CD4-positive, alpha-beta memory T cell (primary cell): ENCODE measurements at places on chromosomes 5 and 9. TPM values are rescaled to one million over a fixed set of nuclear protein-coding genes. Genes with fewer than 3 reads are reported as not detected.

CATSPER3 gene
- 1.8 TPM for total RNA-seq

LCN15 gene
- not detected for total RNA-seq

SHISAL2B gene
- not detected for total RNA-seq

ARRDC1 gene
- 82.3 TPM for total RNA-seq

AHRR gene
- total RNA-seq, result 1.2 TPM

HBEGF gene
- total RNA-seq, result 0.52 TPM

WNT8A gene
- total RNA-seq, result not detected

MCIDAS gene
- total RNA-seq, result not detected

LRRC19 gene
- total RNA-seq, result not detected

BTNL9 gene
- total RNA-seq, result not detected

STOM gene
- 82.8 TPM for total RNA-seq

TERT gene
- not detected for total RNA-seq

- H3K27me3 ChIP-seq, result no peaks in the 10 kb centered on the region
- no peak overlapping the region for H3K27ac ChIP-seq
- H3K4me3 ChIP-seq, result no peak overlapping the region
Observed at GRCh38 chr5:98076501-98076900, 697.0 kb upstream of the RGMB start.

GRCh38 chr9:92610470-92611420 is 59.2 kb downstream of the IPPK start:
- H3K4me1 ChIP-seq, result no peaks in the 10 kb centered on the region
- peaks cover 10% of the 10 kb centered on the region for H3K36me3 ChIP-seq

GRCh38 chr9:90975781-90976538 is 174.3 kb downstream of the SYK start:
- H3K4me3 ChIP-seq, result no peak overlapping the region
- H3K27me3 ChIP-seq, result no peaks in the 10 kb centered on the region
- no peak for DNase-seq
- H3K4me1 ChIP-seq, result no peaks in the 10 kb centered on the region

- H3K4me3 ChIP-seq, result peak overlapping the region; percentile 65
- peaks cover 80% of the 10 kb centered on the region for H3K4me1 ChIP-seq
- peak; percentile 60 for DNase-seq
- H3K27ac ChIP-seq, result peak overlapping the region; percentile 68
- no peaks in the 10 kb centered on the region for H3K36me3 ChIP-seq
Observed at GRCh38 chr9:137029058-137029936, 1.3 kb upstream of the ABCA2 start.

GRCh38 chr5:154055201-154055600 is 16.4 kb downstream of the MFAP3 start:
- no peak overlapping the region for H3K27ac ChIP-seq
- H3K36me3 ChIP-seq, result no peaks in the 10 kb centered on the region
- H3K4me1 ChIP-seq, result peaks cover 11% of the 10 kb centered on the region
- DNase-seq, result no peak
- no peak overlapping the region for H3K4me3 ChIP-seq

DNA sequence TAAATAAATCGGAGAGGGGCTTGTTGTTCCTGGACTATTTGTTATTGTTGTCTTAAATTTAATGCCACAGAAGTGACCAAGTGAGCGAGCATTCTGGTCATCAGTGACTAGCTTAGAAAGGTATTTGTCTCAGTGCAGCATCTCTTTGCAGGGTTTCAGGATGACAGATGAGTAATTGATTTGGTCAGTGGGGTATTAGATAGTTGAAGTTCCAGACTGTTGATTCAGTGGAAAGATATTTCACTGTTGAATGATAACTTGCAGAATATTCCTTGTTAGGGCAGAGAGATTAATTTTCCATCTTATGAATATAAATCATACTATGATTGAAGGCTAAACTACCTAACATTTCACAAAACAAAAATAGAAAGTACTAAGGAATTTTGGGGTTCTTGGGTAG is 122.4 kb downstream of the TRIO start:
- no peak overlapping the region for H3K27ac ChIP-seq
- no peak overlapping the region for H3K4me3 ChIP-seq
- H3K4me1 ChIP-seq, result peaks cover 7% of the 10 kb centered on the region
- DNase-seq, result no peak
- H3K36me3 ChIP-seq, result no peaks in the 10 kb centered on the region
- H3K27me3 ChIP-seq, result no peaks in the 10 kb centered on the region

DNA sequence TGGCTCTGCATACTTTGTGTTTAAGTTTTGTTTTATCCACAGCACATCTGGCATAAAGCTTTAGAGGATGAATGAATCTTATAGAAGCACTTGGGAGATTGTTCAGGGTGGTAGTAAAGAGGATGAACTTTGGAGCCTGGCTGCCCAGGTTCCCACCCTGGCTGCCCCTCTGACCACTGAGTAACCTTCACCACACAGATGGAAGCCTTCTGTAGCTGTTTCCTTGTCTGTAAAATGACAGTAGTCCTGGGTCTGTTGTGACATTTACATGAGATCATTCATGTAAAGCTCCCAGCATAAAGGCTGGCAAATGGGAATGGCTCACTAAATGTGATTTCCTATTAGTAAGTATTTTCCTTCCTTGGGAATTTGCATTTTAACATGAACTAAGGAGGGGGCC is 85.7 kb upstream of the FAM169A start:
- no peak overlapping the region for H3K27ac ChIP-seq
- H3K4me1 ChIP-seq, result no peaks in the 10 kb centered on the region
- H3K36me3 ChIP-seq, result no peaks in the 10 kb centered on the region
- no peaks in the 10 kb centered on the region for H3K27me3 ChIP-seq
- no peak overlapping the region for H3K4me3 ChIP-seq
- DNase-seq, result no peak

DNA sequence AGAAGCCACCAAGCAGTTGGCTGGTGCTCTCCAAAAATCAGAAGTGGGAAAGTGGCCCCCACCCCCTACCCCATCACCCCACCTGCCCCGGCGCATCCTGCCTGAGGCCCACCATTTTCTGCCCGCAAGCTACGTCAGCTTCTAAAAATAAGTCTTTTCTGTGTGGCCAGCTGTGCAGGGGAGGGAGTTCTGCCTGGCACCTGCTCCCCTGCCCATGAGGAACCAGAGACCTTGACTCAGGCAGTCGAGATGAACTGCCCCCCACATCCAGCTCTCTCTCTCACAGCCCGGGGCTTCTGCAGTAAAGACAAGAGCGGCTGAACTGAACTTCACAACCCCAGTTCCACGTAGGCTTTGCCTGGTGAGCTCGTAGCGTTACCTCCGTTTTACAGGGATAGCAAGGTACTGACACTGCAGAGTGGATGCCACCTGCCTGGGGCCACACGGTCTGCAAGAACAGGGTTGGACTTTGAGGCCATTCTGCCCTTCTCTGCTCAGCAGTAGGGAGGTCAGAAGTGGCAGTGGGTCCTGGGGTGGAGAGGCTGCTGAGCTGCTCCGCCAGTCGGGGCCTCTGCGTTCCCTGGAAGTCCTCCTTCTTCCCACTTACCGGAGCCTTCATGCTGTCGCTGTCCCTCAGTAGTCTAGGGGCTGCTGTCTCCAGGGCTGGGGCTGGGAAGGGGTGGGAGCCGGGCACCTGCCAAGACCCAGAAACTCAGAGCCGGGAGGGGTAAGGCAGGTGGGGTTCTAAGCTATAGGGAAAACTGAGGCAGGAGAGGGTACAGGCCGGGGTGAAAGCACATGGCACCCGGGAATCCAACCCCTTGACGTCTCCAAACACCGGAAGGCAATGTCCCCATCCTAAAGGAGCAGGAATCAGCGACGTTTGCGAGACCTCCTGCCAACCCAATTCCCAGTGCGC is 781 bp downstream of the ST6GALNAC4 start:
- peak overlapping the region; percentile 52 for H3K27ac ChIP-seq

DNA sequence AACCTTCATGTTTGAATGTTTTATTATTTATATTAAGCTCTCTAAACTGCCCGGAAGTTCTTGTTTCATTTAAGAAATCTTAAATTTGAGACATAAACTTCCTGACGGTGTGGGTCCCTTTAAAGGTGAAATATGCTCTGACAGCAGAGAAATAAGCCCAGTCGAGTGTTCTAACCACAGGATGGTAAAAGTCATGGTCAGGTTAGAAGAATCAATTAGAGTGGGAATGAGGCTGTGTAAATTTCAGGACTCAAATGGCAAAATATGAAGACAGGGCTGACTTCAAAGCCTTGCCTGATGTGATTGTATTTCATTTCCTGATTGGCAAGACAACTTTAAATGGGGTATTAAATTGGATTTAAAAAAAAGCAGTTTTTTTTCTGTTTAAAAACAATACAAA is 432.9 kb upstream of the BRINP1 start:
- H3K27ac ChIP-seq, result no peak overlapping the region
- no peaks in the 10 kb centered on the region for H3K27me3 ChIP-seq
- no peaks in the 10 kb centered on the region for H3K4me1 ChIP-seq
- no peak for DNase-seq

GRCh38 chr5:55997742-55998351 is 3.1 kb upstream of the IL6ST start:
- DNase-seq, result no peak
- no peaks in the 10 kb centered on the region for H3K27me3 ChIP-seq
- no peaks in the 10 kb centered on the region for H3K36me3 ChIP-seq
- H3K4me3 ChIP-seq, result no peak overlapping the region
- peaks cover 15% of the 10 kb centered on the region for H3K4me1 ChIP-seq

- DNase-seq, result no peak
- no peaks in the 10 kb centered on the region for H3K36me3 ChIP-seq
- no peak overlapping the region for H3K4me3 ChIP-seq
- H3K27me3 ChIP-seq, result no peaks in the 10 kb centered on the region
Observed at GRCh38 chr5:33608344-33609041, 167.7 kb downstream of the TARS1 start.

GRCh38 chr9:82606492-82607382 is 456.2 kb downstream of the RASEF start:
- H3K27ac ChIP-seq, result no peak overlapping the region
- no peaks in the 10 kb centered on the region for H3K27me3 ChIP-seq
- H3K4me3 ChIP-seq, result no peak overlapping the region
- no peaks in the 10 kb centered on the region for H3K4me1 ChIP-seq
- H3K36me3 ChIP-seq, result no peaks in the 10 kb centered on the region

GRCh38 chr5:143449772-143450171 is 46.3 kb upstream of the NR3C1 start:
- no peak overlapping the region for H3K27ac ChIP-seq
- no peak for DNase-seq
- no peaks in the 10 kb centered on the region for H3K36me3 ChIP-seq
- H3K4me3 ChIP-seq, result no peak overlapping the region
- H3K4me1 ChIP-seq, result peaks cover 11% of the 10 kb centered on the region

GRCh38 chr9:18756712-18757125 is 276.3 kb downstream of the SAXO1 start:
- H3K27me3 ChIP-seq, result no peaks in the 10 kb centered on the region
- no peak overlapping the region for H3K4me3 ChIP-seq
- H3K4me1 ChIP-seq, result no peaks in the 10 kb centered on the region
- no peak for DNase-seq
- H3K36me3 ChIP-seq, result no peaks in the 10 kb centered on the region
- no peak overlapping the region for H3K27ac ChIP-seq

DNA sequence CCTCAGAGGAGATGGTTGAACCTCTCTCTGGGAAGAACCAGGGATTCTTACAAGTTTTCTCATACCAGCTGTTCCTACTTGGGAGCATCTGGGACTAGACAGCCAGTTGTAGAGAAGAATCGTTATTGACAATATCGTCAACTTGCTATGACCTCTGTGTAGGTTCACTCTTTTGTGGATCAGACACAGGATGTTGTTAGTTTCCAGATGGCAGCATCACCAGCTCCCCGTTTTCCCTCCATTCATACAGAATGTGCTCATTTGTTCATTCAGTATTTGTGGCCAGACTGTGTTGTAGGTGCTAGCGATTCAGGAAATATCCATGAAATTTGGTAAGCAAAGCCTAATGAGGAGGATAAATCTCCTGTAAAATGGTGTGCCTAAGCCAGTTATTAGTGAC is 3.7 kb downstream of the PDE8B start:
- H3K27me3 ChIP-seq, result peaks cover 5% of the 10 kb centered on the region
- peaks cover 7% of the 10 kb centered on the region for H3K4me1 ChIP-seq
- H3K27ac ChIP-seq, result no peak overlapping the region
- H3K36me3 ChIP-seq, result no peaks in the 10 kb centered on the region

GRCh38 chr5:135240781-135241360 is 158.2 kb downstream of the MACROH2A1 start:
- no peak for DNase-seq
- H3K4me1 ChIP-seq, result no peaks in the 10 kb centered on the region
- no peak overlapping the region for H3K27ac ChIP-seq

GRCh38 chr9:79592726-79593493 is 21.1 kb downstream of the TLE4 start:
- no peaks in the 10 kb centered on the region for H3K27me3 ChIP-seq
- peak; percentile 61 for DNase-seq
- peaks cover 47% of the 10 kb centered on the region for H3K4me1 ChIP-seq

DNA sequence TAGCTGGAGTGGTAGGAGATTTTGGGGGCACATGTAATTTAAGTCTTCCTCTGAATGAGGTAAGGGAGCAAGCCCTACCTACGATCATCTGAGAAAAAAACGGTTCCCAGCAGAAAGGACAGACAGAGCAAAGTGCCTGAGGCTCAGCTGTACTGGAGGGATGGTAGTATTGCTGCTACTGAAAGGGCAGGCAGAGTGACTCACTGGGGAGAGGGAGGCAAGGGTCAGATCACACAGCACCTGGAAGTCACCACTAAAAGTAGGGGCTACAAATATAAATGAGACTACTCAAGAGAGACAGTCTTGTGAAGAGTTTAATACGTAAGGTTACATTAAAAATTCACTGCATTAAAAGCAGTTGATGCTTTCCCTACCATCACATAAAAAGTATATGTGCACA is 75.9 kb downstream of the NFIB start:
- no peaks in the 10 kb centered on the region for H3K4me1 ChIP-seq
- no peak for DNase-seq
- H3K27ac ChIP-seq, result no peak overlapping the region
- no peaks in the 10 kb centered on the region for H3K27me3 ChIP-seq
- no peak overlapping the region for H3K4me3 ChIP-seq

- H3K4me3 ChIP-seq, result no peak overlapping the region
- DNase-seq, result no peak
- no peaks in the 10 kb centered on the region for H3K27me3 ChIP-seq
- H3K36me3 ChIP-seq, result no peaks in the 10 kb centered on the region
- H3K27ac ChIP-seq, result no peak overlapping the region
Observed at GRCh38 chr5:172666251-172666650, 25.2 kb downstream of the NEURL1B start.
